Esophagus (tissue), 2 donors: ENCODE measurements at places on chromosomes 2 and 18. TPM values are rescaled to one million over a fixed set of nuclear protein-coding genes. Genes with fewer than 3 reads are reported as not detected.

Gene CCDC121
- polyA plus RNA-seq = 1.0 TPM

Gene MAL
- polyA plus RNA-seq = 1,481 TPM

Gene GCKR
- 4.0 TPM for polyA plus RNA-seq

Gene CCDC178
- 0.24 TPM for polyA plus RNA-seq

Gene CERKL
- not detected for polyA plus RNA-seq

Gene CYP26B1
- 1.7 TPM for polyA plus RNA-seq

Gene ZNF397
- 9.6 TPM for polyA plus RNA-seq

Gene MC5R
- polyA plus RNA-seq = 0.12 TPM

Gene SF3B1
- 120 TPM for polyA plus RNA-seq

Gene SULT1C4
- 0.12 TPM for polyA plus RNA-seq

Gene PMAIP1
- polyA plus RNA-seq = 7.4 TPM

Gene MALL
- polyA plus RNA-seq = 264 TPM

Gene CD8B
- 1.7 TPM for polyA plus RNA-seq

Gene OR6B2
- not detected for polyA plus RNA-seq

Gene IKZF2
- 11.3 TPM for polyA plus RNA-seq

Gene SRD5A2
- not detected for polyA plus RNA-seq

Gene RMC1
- 27.4 TPM for polyA plus RNA-seq

Gene PLB1
- polyA plus RNA-seq = 0.94 TPM
